ENCODE measurements at places on chromosomes 3 and 15. TPM values are rescaled to one million over a fixed set of nuclear protein-coding genes. Genes with fewer than 3 reads are reported as not detected.

DNA sequence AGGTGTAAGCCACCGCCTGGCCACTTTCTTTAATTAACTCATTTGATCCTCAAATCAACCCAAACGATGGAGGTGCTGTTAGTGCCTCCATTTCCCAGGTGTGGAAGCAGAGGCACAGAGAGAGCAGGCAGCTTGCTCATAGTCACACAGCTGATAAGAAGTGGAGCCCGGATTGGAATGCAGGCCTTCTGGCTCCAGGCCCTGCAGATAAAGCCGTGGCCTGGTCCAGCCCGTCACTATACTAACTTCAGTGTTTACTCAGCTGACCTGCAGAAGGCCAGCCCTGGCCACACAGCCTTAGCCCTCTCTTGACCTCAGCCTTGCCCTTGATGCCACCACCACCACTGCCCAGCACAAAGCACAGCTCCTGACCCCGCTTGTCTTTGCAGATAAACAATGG lies 116.7 kb downstream of the NUP210 start:
- no peak for DNase-seq

- no peak for DNase-seq
Observed at GRCh38 chr15:64519897-64520296, 59.5 kb downstream of the ZNF609 start.

GRCh38 chr15:77720655-77721054 lies 87.9 kb upstream of the LINGO1 start:
- DNase-seq: no peak

GRCh38 chr3:57596495-57597126 lies 533 bp downstream of the ARF4 start:
- peak; percentile 75 for DNase-seq

DNA sequence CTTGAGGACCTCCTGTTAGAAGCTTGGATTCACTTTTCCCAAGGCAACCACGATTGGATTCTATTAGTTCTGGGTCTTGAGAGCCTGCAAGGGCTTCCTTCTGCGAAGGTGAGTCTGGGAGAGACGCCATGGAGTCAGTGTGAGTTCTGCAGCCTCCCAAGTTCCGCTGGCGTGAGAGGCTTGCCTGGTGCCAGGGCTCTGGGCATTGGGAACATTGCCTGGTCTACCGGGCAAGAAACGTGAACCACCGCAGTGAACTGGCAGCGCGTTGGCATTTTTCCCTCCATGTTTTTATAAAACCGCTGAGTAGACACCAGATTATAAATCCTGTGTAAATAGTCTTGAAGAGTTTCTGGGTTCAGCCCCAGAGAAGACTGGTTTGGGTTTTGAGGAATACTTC lies 160.9 kb downstream of the IGF1R start:
- no peak for DNase-seq

DNA sequence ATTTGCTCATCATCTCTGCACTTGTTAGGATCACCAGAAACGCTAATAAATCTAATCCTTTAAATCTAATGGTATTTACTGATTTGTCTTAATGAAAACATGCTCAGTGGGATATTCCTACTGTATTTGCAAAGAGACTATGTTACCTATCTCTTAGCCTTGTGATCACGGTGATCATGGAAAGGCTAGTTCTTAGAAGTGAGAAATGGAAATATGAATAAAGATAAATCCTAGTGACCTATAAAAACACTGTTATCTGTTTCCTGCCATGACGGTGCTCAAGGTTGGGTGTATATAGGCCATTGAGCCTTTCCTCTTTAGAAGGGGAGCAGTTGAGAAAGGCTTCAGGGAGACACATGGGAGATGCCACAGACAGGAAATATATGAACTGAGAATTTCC lies 116.3 kb downstream of the THRB start:
- no peak for DNase-seq

DNA sequence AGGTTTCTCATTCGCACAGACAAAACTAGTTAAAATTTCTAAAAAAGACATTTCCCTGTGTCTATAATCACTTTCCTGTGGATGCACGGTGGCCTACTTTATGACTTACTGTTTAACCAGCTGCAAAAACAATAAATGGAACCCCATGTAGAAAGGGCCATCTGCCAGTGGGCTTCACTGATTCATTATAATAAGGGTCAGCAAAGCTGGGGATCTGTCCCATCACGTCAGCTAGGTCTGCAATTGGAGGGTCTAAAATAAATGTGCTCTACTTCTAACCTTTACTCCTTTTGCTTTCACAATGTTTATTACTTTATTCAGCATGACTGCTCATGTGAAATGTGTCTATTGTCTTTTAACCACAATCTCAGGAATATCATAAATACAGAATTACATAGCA lies 43.1 kb upstream of the NMD3 start:
- DNase-seq: no peak

GRCh38 chr15:98442379-98442833 lies 205.9 kb upstream of the IGF1R start:
- DNase-seq: peak; percentile 57

GRCh38 chr3:184592371-184593219 lies 31.0 kb downstream of the EPHB3 start:
- peak; percentile 10 for DNase-seq

- DNase-seq: no peak
Observed at GRCh38 chr3:125024817-125025216, 31.0 kb downstream of the HEG1 start.

GRCh38 chr3:50316657-50317242 lies 5.8 kb downstream of the HYAL2 start:
- no peak for DNase-seq

GRCh38 chr3:52070724-52071621 lies 14.6 kb upstream of the DUSP7 start:
- DNase-seq: no peak

DNA sequence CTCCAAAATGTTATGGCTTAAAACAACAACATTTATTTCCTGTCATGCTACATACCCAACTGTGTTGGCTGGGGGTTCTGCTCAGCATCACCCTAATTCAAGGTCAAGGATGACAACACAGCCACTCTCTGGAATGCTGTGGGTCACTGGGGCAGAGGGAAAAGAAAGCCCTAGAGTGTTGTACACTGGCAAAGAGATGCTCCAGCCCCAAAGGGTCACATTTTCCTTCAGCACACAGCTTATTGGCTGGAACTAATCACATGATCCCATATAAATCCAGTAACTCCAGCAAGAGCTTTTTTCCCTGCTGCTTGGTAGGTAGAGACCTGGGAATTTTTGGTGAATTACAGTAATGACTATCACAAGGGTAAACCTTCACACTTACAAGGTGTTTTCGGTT lies 1041.4 kb downstream of the NTRK3 start:
- DNase-seq: no peak

GRCh38 chr15:90047956-90048575 lies 46.9 kb downstream of the ZNF710 start:
- no peak for DNase-seq

DNA sequence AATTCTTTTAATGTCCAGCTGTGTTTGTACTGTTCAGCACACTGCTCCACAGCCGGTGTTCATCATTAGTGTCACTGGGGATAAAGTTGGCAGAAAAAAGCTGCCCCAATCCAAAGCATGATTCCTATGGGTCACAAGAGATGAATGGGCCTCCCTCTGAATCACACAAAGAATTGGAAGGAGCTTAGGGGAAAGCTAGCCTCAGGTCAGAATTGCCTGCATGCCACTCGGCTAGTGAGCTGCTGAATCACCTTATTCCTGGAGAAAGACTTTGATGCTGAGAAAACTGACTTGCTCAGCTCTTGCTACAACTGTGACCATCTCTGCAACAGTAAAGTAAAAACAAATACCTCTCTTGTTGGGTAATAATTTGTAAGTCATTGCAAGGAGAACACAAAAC lies 3.5 kb downstream of the CCK start:
- peak; percentile 50 for DNase-seq

GRCh38 chr3:186342197-186342596 lies 19.8 kb downstream of the DGKG start:
- no peak for DNase-seq

- no peak for DNase-seq
Observed at GRCh38 chr3:57939775-57940174, 68.4 kb upstream of the FLNB start.

DNA sequence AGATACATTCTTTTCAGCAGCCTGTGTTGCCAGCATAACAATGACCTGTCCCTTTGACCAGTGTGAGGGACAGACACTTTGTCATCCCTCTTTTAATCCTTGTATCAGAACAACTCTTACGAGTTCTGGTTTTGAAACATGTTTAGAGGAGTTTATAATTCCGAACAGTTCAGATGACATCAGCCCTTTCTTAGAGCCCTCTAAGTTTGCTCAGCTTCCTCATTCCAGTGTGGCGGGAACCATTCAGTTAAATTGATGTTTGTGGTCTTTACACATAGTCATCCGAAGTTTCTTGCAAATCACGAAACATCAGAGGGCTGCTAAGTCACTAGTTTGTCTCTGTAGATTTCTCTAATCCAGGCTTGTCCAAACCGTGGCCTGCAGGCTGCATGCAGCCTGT lies 102.5 kb downstream of the AKAP13 start:
- peak; percentile 77 for DNase-seq

- no peak for DNase-seq
Observed at GRCh38 chr3:71510510-71510909, 73.0 kb downstream of the FOXP1 start.

DNA sequence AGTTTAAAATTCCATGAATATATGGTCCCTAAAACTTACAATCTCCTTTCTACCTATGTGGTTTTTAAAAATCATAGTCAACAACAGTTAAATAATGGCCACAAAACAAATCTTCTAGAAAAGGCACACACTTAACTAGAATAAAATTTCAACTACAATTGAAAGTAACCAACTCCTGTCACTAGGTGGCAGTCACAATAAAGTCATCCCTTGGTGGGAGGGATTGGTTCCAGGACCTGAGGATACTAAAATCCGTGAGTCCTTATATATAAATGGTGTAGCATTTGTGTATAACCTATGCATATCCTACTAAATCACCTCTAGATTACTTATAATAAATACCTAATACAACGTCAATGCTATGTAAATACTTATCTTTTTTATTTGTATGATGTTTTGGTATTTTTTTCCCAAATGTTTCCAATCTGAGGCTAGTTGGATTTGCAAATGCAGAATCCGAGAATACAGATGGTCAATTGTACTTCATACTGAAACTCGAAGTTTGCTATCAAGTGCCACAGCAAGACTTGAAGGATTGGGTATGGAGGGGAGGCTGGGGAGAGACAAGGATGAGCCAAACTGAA lies 172.6 kb downstream of the FMN1 start:
- DNase-seq: no peak

DNA sequence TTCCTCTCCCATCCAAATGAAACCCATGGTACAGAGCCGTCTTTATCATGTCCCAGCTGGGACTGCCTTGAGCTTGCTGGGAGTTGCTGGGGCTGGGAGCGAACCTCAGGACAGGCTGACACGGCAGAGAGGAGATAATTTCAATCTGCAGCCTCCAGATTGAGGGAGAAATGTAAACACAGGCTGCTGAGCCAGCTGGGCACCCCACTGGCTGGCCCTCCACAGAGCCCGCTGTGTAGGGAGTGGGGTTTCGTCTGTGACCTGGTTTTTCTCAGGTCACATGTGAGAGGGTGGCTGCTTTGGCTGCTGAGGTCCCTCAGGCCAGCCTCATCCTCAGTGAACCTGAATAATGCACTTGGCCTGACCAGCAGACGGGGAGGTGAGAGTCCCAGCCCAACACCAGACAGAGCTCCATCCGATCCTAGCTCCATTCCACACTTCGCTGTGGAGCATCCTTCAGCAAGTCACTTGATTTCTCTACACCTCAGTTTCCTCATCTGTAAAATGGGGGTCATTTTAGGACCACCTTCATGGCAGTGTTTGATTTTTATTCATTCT lies 121.6 kb upstream of the MRPS22 start:
- no peak for DNase-seq

- DNase-seq: no peak
Observed at GRCh38 chr15:79606831-79607355, 174.8 kb downstream of the MINAR1 start.

DNA sequence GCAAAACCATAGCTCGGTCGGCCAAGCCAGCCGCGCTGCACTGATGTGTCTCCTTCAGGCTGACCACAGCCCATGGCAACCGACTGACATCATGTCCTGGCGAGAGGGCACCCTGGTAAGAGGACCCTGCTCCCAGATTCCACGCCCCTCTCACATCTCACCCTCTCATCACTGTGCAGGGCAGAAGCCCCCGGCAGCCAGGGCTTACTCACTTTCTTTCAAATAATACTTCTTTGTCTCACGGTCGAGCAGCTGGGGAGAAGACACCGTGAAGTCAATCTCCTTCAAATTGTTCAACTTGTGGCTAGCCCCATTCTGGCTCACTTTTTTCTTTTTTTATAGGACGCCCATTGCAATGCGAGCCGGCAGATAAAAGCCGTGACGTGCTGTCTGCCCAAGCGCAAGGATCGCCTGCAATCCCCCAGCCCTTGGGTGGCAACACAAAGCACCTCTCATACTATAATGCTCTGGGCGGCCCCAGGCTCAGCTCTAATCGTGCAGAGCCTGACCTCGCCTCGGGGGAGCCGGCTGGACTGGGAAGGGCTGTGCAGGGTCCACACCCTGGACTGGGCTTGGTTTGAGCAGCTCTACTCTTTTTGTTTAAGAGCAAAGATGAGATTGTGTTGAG lies 33.6 kb downstream of the VGLL4 start:
- DNase-seq: no peak

- no peak for DNase-seq
Observed at GRCh38 chr15:50803479-50804180, 38.1 kb upstream of the SPPL2A start.

DNA sequence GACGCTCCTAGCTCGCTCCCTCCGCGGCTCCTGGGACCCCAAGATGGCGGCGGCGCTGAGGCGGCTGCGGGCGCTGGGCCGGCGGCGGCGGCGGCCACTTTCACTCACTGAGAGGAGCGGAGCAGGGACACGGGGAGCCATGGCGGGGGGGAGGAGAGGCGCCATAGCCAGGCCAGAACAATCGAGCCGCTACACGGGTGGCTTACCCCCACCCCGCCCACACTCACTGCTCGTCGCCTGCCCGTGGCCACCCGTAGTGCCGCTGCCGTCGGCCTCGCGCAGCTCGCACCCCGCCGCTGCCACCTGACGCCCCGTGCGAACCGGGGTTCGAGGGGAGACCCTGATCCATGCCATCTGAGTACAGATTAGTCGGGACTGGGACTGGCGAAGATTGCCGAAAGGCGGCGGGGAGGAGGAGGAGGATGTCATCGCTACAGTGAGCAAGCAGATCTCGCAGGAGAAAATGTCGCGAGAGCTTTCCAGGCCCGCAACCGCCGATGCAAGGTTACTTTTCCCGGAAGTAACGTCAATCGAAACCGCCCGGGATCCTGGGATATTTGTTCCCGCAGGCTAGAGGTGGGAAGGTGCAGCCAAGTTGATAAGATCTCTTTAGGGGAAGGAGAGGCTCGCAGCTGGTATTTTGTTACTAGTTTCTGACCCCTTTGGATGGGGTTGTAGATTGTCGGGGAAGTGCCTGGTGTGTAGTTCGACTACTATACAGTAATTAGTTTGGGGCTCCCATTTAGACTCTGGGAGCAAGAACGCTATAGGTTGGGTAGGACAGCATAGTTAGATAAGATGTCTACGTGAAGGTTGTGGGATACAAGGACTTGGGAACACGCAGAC lies at the start of gene INO80:
Gene INO80, minus strand, starts transcription at position 165 of the 846 bp plus-strand sequence. CDS start 19,970 bp downstream, outside the sequence.
- DNase-seq: peak; percentile 82

The HACD3 gene
- polyA plus RNA-seq: 56.0 TPM

The LSMEM2 gene
- not detected for polyA plus RNA-seq

The IQCH gene
- polyA plus RNA-seq: 1.5 TPM

The PAK6 gene
- polyA plus RNA-seq: not detected

The FOXB1 gene
- polyA plus RNA-seq: not detected

The CCDC54 gene
- not detected for polyA plus RNA-seq

The SLC28A1 gene
- not detected for polyA plus RNA-seq

The PDZRN3 gene
- polyA plus RNA-seq: 5.1 TPM

The TMEM42 gene
- polyA plus RNA-seq: 38.0 TPM

All from BJ (cell line).